Kidney epithelial cell (primary cell): ENCODE measurements at places on chromosomes 16 and 17.

DNA sequence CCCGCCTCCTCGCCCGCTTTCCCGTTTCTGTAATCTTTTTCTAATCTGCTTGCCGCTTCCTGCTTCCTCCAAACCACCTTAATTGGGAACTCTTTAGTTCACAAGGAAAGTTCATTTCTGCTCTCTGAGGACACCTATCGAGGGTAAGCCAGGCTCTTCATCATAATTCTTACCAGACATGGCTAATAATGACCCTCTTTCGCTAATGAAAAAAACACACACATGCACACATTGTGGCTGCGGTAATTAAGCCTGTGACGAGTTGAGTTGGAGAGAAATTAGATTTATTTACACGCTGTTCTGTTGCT, 100.6 kb downstream of the ZNF423 start:
- DNase-seq: peak; percentile 32

- no peak for DNase-seq
Measured at GRCh38 chr16:13856398-13856797, 63.6 kb upstream of the ERCC4 start.

DNA sequence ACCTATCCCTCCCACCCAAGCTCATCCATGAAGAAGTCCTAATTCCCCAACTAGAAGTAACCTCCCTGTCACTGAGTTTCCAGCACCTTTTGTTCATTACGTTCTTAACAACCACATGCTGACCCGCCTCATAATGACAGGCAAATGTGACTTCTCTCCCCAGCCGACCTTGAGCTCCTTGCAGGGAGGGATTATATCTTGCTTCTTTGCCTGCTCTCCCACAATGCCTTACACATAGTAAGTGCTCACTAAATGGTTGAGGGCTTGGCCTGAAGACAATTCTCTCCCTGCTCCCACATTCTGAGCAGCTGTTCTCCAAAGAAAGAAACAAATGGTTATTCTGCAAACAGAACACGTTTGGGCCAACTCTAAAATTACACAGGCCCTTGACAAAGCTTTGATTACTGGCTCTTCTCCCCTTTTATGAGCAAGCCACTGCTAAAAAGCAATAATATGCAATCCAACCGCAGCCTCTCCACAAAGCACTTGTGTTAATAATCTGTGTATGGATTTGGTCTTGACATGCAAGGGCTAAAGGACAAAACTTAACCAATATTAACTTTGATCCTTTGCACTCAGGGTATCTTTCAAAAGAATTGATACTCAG, 23.2 kb downstream of the SLC39A11 start:
- DNase-seq: no peak

DNA sequence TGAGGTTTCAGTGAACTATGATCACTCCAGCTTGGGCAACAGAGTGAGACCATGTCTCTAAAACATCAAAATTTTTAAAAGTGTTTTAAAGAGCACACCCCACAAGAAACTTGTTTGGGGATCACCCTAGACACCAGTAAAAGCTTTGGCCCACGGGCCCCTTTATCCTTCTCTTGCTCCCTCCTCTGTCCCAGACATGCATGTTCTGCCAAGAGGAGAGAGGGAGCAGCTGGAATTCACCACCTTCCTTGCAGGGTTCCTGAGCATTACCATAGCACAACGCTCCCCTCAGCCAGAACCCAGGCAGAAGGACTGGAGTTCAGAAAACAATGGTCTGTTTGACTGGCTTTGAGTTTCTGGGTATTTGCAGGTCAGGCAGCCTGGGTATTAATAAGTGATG, 214.3 kb upstream of the CDH5 start:
- DNase-seq: no peak

DNA sequence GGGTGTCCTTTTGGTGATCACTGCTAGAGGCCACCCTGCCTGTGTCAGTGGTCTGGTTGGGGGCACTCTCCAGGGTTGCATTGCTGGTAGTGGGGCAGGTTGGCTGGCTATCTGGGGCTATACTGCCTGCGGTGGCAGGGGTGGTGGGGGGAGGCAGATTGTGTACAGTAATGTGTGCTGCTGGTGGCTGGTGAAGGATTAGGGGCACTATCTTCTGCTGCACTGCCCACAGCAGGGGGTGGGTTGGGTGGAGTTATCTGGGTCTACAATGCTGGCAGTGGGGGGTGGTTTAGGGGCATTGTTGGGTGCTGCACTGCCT, 204.0 kb upstream of the WSB1 start:
- no peak for DNase-seq

GRCh38 chr17:17824783-17825614, 11.8 kb downstream of the SREBF1 start:
- no peak for DNase-seq

DNA sequence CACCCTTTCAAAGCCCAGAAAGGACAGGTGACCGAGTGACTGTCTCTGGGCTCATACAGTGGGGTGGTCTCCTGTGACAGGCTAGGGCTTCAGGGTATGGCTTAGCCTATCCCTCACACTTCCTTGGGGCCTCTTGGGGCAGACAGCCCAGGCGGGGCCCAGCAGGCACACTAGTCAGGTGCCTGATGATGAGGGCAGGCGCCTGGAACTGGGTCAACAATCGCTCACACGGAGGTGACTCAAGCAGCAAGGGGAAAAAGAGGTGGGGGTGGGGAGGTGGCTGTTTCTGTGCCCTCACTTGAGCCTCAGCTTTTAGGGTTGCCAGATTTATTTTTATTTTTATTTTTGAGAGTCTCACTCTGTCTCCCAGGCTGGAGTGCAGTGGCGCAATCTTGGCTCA, 6.4 kb upstream of the GRN start:
- DNase-seq: no peak

DNA sequence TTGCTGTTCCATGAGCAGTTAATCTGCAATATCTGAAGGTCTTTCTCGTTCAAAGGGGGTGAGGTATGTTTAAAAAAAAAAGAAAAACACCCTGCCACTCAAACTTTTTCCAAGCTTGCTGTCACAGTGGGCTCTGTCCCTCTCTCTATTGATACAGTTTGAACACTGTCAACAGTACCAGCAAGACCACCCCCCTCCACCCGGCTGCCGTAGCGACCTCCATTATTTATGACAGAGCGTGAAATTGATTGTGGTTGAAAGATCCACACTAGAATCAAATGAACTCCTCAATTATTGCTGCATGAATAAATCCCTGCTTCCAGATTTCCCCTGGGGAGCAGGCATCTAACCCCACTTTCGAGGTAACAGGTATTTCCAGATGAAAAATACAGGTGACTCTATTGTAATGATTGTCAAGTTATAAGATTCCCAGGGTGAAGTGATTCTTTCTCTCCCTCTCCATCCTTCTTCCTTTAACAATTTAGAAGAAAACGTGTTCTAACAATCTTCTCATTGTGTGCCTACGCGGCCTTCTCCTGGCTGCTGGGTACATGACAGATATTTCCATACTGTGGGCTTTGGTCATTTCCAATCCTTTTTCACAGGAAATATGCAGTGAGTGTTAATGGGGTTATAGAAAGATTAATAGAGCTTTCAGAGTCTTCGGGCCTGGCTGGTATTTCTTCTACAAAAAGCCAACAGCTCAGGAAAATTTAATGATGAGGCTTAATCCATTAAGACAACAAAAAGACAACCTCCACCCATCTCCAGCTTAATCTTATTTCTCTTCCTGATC, 135.7 kb upstream of the C16orf82 start:
- DNase-seq: no peak

- DNase-seq: no peak
Measured at GRCh38 chr16:74271872-74272271, 24.7 kb upstream of the PSMD7 start.

DNA sequence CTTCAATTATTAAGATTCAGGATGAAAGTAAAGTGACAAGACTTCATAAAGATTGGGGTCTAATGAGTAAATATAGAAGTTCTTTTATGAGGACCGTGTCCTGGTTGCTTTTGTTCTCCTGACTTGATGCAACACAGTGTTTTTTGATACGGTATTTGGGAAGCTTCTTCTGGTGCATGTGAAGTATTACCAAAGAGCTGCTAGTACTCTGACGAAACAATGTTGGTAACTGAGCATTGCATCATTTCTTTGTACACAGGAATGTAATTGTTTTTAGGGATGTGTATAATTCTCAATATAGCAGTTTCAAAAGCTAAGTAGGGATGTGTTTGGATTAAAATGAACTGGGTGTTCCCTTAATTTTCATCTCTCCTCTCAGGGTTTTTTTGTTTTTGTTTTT, 15.9 kb downstream of the KPNB1 start:
- no peak for DNase-seq

DNA sequence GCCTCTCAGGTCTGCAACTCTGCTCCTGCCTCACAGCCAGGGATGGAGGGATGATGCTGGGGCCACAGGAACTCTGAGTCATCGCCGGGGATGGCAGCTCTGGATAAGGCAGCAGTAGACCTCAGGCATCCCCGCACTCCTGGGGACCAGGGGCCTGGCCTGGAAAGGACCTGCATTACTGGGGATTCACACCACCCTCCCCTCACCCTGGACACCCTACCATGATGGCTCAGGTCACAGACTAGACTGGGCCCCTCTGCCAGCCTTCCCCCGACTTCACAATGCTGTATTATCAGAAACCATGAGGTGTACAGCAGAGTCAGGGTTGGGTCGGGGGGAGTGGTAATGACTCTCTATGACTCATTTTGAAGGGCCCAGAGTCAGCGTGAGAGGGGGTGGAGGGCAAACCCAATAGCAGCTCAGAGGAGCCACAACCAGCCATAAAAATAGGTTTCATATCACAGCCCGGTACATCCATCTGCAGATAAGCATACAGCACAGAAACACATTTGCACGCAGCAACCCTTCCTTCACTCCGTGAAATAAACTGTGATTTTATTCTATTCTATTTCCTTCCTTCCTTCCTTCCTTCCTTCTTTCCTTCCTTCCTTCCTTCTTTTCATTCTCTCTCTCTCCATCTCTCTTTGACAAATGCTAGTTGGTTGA, 28.8 kb downstream of the DYNLRB2 start:
- peak; percentile 18 for DNase-seq

DNA sequence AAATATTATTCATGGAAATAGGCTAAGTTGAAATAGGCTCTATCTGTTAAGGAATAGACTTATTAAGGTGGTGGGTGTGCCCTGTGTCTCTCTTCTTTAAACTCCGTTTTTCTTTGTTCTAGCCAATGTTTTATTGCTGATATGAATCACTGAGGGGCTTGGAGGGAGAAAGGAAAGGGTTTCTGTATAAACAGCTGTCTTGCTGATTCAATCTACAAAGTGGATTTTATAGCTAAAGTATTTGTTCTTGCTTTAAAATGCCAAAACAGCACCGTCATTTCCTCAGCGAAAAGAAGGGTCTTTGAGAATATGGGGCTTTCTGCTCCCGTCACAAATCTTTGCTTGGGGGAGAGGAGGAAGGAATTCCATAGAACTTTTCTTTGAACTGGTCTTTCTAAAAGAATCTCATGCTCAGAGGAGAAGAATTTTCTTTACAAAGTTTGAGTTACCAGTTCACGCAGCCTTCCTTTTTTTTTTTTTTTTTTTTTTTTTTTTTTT, 39.3 kb downstream of the MSI2 start:
- DNase-seq: peak; percentile 54

DNA sequence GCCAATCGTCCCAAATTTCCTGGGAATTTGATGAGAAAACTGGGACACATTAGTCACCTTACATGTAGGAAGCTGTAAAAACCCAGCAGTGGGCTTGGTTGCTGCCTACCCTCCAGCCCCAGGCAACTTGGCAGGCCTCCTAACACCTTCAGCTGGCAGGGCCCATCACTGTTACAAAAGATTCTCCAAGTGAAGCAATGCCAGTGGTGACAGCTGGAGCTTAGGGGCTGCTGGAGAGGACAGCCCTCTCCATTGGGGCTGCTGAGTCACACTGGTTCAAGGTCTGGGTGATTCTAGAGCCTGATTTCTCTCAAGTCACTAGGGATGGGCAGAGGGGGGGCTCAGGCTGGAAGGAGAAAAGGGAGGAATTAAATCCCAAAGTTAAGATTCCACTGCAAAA, 180.6 kb downstream of the COPRS start:
- no peak for DNase-seq

DNA sequence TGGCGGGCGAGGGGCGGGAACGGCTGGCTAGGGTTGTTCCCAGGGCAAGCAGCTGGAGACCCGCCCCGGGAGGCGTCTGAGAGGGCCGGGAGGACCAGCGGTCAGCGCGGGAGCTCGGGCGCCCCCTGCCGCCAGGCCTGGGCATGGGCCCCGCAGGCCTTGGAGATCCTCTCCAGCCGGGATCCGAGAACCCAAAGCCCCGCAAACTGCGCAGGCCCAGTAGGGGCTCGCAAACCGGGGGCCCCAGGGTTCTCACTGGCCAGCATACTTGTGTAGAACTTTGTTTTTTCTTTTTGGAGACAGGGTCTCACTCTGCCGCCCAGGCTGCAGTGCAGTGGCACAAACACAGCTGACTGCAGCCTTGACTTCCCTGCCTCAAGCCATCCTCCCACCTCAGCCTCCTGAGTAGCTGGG, 20.8 kb upstream of the ZNF423 start:
- DNase-seq: no peak

- DNase-seq: no peak
Measured at GRCh38 chr17:44448412-44448811, 54.8 kb downstream of the GPATCH8 start.

GRCh38 chr16:15752717-15753488, 102.9 kb downstream of the NDE1 start:
- DNase-seq: no peak

- no peak for DNase-seq
Measured at GRCh38 chr16:58393138-58393504, 850 bp downstream of the GINS3 start.

DNA sequence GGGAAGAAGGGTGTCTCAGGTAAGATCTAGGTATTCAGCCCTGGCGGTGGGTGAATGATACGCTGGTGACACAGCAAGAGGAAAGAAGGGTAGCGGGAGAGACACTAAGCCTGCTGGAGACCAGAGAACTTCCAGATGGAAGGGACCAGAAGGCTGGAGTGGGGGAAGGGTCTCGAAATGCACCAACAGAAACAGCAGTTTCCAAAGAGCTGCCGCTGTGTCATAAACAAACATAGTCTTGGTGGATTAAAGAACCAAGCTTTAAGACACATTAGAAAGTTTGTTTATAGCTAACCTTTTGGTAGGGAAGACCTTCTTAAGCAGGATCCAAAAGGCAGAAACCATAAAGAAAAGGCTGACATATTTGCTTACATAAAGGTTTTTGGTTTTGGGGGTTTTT, 20.9 kb downstream of the TRPV3 start:
- no peak for DNase-seq

DNA sequence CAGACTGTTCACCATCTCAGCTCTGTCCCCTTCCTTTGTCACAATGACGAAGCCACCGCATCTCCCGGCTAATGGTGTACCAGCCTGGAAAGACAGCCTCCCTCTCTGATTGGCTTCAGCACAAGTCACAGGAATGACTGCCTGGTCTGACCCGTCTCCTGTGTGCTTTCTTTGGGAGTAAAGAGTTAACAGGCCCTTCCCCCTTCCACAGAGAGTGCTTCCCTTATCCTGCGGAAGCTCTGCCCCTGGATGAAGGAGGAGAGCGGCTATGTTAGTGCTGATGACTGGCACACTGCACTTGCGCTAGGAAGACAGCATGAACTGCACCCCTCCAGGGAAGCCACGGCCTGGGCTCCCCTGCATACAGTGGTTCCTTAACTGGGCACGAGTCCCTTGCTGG, 11.3 kb downstream of the USB1 start:
- no peak for DNase-seq
